ENCODE measurements at places on chromosomes 7 and 10. TPM values are rescaled to one million over a fixed set of nuclear protein-coding genes. Genes with fewer than 3 reads are reported as not detected.

PPP1R17 gene
- polyA plus RNA-seq, result not detected

FAM171A1 gene
- 5.3 TPM for polyA plus RNA-seq

DCLRE1A gene
- polyA plus RNA-seq, result 12.7 TPM

ACHE gene
- polyA plus RNA-seq, result 9.3 TPM

NAT16 gene
- not detected for polyA plus RNA-seq

SBDS gene
- 131 TPM for polyA plus RNA-seq

OPN4 gene
- polyA plus RNA-seq, result not detected

SVOPL gene
- 0.36 TPM for polyA plus RNA-seq

- DNase-seq, result peak; percentile 44
Observed at GRCh38 chr7:105487579-105488571, 34.2 kb downstream of the PUS7 start.

DNA sequence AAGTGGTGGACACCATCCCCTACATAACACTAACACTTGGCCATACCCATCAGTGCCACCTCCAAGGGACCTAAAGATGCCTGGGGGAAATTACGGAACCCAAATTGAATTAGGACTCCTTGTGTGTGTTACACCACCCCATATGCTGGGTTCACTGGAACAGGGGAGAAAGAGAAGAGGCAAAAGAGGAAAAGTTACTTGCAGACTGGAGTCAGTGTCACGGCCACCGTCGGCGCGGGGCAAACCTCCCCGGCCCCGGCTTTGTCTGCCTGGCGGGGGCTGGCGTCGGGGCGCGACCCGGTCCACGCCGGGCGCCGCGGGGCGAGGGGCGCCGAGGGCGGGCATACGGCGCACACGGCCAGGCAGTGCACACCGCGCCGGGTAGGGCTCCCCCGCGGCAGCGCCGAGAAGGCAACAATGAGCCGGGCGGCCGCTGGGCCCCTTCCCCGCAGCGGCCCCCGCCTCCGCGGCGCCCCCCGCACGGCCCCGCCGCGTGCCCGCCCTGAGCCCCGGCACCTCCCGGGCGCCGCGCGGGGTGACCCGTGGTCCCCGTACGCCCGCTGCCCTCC lies 171.1 kb downstream of the FAM107B start:
- no peak for DNase-seq

DNA sequence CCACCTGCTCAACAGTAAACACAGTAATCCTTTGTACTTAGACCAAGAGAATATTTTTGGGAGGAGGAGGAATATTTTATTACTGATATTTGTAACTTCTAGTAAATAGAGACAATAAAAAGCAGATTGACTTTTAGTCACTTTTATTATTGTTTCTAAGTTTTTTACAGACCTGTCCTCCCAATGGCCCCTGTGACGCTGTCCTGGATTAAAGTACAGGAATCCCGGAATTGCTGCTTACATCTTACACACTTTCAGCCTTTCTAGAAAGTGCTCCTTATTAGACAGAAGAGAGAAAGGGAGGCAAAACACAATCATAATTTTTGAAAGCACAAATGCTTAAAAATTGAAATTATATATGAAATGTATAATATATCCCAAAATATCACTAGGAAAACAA lies 86.4 kb upstream of the PRKG1 start:
- DNase-seq, result no peak

DNA sequence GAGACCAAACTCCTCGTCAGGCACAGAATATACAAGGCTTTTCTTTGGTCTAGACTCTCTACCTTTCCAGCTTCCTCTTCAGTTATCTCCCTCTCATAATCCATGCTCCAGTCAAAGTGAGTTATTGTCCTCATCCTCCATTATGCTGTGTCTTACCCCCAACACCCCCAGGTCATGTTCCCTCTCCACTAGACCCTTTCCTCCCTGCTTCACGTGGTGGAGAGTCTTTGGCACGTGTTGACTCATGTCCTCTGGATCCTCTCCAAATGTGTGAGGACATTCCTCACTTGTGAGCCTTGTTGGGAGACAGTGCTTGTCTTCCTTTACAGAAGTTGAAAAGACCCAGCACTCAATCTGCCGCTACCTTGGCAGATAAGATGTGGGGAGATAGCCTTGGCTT lies 36.0 kb upstream of the DLD start:
- no peak for DNase-seq

GRCh38 chr10:32143302-32143847 lies 87.2 kb upstream of the KIF5B start:
- DNase-seq, result no peak

- no peak for DNase-seq
Observed at GRCh38 chr7:143462045-143462444, 15.6 kb upstream of the TAS2R41 start.

GRCh38 chr10:117519879-117520278 lies 22.7 kb upstream of the EMX2 start:
- no peak for DNase-seq

GRCh38 chr10:123926401-123927264 lies 35.0 kb upstream of the CPXM2 start:
- peak; percentile 8 for DNase-seq

DNA sequence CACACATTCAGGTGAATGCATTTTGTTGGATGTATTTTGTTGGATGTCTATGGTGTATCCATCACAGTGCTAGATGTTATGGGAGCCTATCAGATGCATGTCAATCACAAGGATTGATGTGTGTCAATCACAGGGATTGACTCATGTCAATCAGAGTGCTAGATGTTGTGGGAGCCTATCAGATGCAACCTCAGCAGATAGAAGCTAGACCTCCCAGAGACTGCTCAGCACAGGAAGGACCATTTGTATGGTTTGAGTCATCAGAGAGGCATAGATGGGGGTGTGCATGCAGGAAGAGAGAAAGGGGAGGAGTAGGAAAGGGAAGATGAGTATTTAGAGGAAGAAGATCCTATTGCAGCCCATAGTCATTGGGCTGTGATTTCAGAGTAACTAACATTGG lies 48.3 kb upstream of the PITRM1 start:
- DNase-seq, result no peak

DNA sequence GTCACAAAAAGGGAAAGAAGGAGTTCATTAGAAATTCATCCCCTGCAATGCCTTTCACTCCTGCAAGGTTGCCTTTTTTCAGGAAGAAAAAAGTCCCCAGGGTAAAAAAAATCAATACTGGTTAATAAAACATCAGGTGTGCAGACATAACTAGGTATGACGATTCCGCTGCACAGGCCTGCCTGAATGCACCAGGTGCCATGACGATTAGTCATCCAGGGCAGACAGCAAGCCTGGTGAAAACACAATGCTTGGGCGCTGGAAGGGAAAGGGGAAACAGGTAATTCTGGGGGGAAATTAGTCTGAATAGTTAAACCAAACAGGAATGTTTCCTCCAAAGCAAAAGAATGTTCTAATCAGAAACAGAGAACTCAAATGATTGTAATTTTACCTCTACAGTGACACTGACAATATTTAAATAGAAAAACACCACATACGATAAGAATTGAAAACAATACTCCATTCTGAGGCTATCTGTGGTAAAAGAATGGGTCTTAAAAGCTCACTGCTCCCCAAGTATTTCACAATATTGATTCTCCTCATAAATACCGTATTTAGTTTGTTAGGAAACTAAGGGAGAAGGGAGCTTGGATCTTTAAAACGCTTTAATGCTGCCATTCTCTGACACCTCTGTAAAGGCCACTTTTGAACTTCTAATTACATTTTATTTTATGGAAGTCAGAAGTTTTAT lies 45.2 kb downstream of the VPS41 start:
- no peak for DNase-seq

DNA sequence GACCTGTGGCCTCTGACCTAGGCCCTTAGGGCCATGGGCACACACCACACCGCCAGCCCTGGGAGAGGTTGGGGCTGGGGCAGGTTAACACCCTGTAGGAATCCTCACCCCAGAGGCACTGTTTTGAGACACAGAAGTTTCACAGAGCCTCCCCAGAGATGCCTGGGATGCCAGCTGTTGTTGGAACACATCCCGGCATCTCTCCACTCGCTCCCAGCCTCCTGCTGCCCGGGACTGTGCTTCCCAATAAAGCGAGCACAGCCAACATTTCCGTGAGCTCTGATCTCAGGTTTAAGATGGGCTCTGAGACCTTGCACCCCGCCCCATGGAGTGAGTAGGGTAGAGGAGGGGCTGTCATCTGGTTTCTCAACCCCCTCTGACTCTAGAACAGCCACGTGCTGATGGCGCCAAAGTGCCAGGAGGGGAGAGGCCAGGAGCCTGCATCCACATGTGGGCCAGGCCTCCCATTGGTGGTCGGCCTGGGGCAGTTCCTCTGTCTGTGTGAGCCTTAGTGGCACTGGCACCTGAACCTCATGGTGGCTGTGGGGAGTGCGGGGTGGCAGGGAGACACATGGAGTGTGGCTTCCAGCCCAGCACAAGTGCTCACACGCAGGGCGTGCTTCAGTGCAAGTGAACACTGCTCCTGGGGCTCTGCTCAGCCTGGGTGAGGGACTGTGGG lies 54.7 kb downstream of the RASGEF1A start:
- no peak for DNase-seq

GRCh38 chr10:9009505-9009904 lies 955.0 kb downstream of the GATA3 start:
- DNase-seq, result no peak

DNA sequence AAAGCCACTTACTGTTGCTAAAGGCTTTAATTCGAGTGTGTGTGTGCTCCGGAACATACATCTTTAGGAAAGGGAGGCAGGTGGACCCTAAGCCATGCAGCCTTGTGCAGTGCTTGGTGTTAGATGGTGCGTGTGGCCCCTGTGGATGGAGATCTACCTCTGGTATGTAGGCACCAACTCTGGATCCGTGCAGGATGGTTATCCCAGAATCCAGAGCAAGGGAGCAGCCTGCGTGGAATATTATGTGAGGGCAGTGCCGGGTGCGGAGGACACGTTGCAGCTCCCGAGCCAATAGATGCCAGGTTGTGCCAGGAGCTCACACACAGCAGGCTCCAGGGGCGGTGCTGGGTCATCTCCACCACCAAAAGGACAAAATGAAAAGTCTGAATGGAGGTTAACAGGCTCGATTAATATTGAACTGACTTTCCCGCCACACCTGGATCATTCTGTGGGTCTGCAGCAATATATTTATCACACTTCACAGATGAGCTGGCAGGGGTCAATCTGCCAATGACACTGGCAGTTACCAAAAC lies 143.0 kb upstream of the NPS start:
- DNase-seq, result no peak

GRCh38 chr10:72455889-72456595 lies 101.3 kb upstream of the DNAJB12 start:
- no peak for DNase-seq

GRCh38 chr7:44769776-44770294 lies 21.2 kb downstream of the ZMIZ2 start:
- DNase-seq, result no peak

DNA sequence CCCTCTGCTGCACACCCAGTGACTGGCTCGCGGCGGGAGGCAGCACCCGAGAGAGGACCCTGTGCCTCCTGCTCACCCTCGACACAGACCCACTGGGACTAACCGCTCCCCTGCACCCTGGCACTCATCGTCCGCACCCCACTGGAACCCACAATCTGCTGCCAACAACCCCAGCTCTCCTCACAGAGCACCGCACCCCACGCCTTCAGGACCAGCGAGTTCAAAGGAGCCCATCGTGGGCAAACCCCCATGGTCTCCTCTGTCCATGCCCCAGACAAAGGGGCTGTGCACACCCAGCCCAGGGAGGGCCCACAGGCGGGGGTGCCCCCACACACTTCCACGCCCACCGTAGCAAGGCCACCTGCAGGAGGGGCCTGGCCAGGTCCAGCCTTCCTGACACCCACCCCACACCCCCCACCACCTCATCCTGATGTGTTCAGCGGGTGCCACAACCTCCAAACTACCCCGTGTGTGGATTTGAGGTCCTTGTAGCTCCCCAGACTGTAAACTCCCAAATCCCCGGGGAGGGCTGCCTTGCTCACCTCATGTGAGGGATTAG lies 14.0 kb downstream of the RASGEF1A start:
- DNase-seq, result no peak

- DNase-seq, result no peak
Observed at GRCh38 chr7:81248420-81248819, 329.6 kb upstream of the SEMA3C start.

GRCh38 chr10:128528167-128528566 lies 401.9 kb upstream of the MKI67 start:
- DNase-seq, result no peak

DNA sequence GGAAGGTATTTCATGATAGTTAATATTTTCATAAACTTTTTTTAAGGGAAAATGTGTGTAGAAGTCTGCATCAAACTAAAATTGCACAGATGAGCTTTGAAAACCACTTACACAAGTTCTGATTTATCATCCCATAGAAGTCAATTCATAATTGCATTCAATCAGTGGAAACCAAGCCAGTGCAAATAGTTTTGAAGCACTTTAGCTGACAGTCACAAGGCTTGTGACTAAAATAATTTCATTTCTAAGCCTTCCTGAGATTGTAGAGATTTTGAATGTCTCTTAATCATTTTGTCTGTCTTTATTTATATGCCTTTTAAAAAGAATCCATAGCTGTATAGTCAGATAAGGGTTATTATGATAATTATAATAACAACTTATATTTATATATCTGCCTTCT lies 41.4 kb downstream of the EXOC4 start:
- no peak for DNase-seq

DNA sequence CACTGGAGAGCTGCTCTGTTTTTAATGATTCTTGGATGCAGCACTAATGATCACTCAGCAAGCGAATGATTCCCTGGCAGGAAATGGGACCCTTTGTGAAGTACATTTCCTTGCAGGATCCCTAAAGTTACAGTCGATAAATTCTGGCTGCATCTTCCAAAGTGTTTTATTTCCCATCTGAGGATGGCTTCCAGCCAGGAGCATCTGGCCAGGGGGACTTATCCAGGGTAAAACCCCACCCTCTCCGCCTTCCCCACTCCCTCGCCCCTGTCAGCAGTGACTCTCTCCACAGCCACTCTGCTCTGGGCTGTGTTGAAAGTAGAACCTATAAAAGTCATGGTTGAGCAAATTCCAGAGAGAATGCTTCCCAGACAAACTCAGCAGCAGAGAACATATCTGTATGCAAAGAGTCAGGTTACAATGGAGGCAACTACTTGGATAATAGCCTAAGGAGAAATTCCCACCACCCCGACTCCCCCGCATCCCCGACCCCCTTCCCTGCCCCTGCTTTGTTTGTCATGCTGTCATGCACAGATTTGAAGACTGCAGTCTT lies 111.0 kb upstream of the ANLN start:
- DNase-seq, result no peak

DNA sequence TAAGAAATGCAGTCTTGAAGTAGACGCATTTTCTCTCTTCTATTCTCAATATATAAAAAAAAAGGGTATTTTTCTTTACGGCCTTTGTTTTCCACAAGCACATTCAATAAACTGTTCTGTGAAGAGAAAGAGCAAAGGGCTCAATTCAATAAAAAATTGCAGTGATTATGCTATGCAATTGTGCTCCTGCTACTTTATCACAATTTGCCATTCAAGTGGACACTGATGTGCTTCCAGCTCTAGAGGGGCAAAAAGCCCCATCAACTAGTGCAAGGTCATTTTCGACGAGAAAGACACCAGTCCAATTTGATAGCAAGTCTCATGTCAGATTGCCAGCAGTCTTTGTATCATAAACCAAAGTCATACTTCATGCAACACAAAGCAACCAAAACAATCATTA lies 82.6 kb upstream of the THSD7A start:
- DNase-seq, result no peak

- DNase-seq, result no peak
Observed at GRCh38 chr10:92284112-92284704, 6.7 kb downstream of the CPEB3 start.
